ENCODE measurements at places on chromosomes 16 and 17.

- no peak for DNase-seq
Measured at GRCh38 chr16:85563034-85563433, 50.1 kb upstream of the GSE1 start.

DNA sequence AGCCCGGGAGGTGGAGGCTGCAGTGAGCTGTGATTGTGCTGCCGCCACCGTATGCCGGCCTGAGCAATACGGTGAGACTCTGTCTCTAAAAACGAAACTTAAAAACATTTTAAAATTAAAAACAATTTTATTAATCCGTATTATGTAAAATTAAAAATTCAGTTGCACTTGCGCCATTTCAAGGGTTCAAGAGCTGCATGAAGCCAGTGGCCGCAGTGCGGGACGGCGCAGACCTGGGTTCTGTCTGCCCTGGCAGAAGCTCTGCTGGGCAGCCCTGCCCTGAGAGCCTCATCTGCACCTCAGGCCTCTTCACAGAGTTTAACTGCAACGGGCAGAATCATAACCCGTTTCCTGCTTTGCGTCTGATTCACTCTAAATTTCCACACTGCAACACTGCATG is 31.7 kb downstream of the TBC1D16 start:
- no peak for DNase-seq

DNA sequence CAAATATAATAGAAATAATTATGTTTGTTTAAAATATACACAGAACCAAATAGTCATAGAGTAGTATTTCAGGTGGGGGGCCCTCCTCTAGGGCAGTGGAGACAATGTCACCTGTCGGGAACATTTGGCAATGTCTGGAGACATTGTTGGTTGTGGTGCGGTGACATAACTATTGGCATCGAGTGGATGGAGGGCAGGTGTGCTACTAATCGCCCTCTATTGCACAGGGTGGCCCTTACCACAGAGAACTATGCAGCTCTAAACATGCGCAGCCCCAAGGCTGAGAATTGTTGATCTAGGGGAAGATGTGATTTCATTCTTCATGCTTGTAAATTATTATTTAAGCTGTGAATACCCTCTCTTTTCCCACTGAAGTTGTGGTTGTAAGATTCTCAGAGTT is 594.0 kb downstream of the WWOX start:
- DNase-seq, result no peak

DNA sequence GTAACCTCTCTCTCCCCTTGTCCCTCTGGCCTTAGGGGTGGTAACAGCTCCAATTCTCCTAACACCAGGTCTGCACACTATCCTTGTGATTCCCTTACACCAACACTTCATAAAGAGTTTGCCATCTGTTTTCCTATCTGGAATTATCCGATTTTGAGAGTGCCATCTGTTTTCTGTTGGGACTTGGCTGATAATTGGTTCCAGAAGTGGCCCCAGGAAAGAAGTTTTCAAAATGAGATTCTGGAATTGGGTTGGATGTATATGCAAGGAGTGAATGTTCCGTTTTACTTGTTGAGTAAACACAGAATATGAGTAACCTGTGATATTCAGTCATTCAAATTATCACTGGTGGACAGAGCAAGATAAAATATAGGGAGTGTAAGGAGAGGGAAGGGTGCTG is 134.1 kb upstream of the HS3ST3A1 start:
- no peak for DNase-seq

DNA sequence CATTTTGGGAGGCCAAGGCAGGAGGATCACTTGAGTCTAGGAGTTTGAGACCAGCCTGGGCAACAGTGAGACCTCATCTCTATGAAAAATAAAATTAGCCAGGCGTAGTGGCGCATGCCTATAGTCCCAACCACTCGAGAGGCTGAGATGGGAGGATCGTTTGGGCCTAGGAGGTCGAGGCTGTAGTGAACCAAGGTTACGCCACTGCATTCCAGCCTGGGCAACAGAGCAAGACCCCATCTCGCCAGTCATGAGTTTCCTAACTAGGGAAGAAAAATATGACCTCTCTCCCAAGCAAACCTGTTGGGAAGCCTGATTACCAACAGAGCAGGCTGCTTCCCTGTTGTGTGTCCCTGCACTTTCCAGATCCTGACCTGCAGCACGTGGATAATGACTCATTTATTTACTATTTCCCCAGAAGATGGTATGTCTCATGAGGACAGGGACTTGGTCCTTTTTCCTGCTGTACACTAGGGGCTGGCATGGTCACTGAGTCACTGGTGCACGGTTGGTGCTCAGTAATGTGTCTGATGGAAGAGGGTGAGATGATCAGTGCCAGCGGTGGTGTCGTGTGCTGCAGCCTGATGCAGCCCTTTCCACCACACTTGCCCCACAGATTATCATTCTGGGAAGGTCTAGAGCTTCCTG is 30.8 kb downstream of the NMT1 start:
- DNase-seq, result no peak

- DNase-seq, result no peak
Measured at GRCh38 chr16:337975-338575, 14.4 kb downstream of the AXIN1 start.

DNA sequence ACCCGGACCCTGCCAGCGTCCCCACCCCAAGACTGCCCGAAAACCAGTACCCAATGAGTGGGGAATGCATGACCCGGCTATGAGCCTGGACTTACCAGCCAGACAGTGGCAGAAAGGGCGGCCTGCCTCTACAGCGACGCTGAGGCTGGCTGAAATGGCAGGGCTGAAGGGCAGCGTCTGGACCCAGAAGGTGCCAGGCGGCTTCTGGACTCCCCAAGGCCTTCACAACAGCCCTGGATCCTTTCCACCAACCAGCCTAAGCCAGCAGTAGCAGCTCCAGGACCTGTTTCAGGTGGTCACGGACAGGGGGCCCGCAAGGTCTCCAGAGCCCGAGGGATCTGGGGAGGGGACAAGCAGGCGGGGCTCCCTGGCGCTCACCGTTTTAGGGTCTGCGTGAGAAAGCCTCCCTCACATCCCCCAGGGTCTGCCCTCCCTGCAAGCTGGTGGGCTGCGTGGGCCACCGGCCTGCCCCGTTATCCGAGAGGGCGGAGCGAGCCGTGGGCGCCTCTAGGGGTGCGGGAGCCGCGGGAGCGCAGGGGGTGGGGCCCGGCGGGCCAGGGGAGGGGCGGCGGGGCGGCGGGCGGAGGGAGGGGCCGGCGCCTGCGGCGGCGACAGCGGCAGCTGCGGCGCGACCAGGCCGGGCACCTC is at the start of gene RIPOR1:
Gene RIPOR1 (plus strand): TSS at position 608 of the 648 bp plus-strand sequence. CDS start 9,618 bp downstream, outside the sequence.
- DNase-seq, result no peak

DNA sequence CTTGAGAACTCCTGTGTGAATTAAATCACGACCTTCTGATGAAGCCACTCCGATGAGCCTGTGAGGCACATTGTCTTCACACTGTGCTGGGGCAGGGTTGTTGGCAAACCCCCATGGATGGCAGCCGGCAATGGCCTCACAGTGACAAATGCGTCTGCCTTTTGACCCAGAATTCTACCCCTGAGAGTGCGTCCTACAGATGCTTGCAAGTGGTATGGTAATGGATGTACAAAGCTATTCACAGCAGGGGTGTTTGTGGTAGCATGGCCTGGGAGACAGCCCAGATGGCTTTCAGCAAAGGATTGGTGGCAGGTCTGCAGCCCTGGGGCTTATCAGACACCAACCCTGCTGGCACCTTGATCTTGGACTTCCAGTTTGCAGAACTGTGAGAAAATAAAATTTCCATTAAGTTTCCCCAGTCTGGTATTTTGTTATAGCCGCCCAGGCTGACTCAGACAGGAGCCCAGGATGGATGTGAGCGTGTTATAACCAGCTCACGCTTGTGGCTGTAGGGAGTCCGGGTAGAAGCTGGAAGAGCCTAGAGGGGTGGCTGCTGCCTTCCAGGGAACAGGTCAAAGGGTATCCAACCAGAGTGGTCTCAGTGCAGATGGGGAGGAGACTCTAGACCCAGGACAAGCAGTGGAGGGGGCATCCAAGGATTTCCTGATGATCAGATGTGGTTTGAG is 10.1 kb downstream of the AFMID start:
- no peak for DNase-seq

GRCh38 chr17:75159196-75160031 is 5.1 kb upstream of the JPT1 start:
- DNase-seq, result no peak
